ENCODE measurements at places on chromosomes 7 and 10.
A peak's percentile ranks its signal among the peaks of the same experiment; 100 is the strongest.

- peak; percentile 65 for DNase-seq
Measured at GRCh38 chr10:132550366-132551092, 12.9 kb downstream of the INPP5A start.

DNA sequence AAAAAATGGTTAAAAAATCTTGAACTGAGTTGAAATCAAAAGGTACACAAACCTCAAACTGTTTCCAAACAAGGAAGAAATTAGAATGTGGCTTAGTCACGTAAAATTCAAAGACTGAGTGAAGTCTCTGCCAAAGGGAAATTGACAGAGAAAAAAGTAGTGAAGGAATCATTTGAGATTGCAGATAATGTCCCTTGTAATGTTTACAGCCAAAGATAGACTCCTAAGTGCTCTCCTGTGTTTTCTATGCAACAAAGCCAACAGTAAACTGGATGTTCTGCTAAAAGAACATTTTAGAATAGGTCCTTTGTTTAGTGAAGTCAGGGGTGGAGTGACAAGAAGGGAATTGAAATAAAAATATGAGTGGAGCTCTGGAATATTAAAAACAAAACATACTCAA, 117.9 kb downstream of the ITGA8 start:
- DNase-seq = no peak

GRCh38 chr10:109587366-109587765, 335.9 kb downstream of the XPNPEP1 start:
- peak; percentile 15 for DNase-seq

GRCh38 chr7:5170251-5170650, 19.8 kb upstream of the WIPI2 start:
- no peak for DNase-seq

DNA sequence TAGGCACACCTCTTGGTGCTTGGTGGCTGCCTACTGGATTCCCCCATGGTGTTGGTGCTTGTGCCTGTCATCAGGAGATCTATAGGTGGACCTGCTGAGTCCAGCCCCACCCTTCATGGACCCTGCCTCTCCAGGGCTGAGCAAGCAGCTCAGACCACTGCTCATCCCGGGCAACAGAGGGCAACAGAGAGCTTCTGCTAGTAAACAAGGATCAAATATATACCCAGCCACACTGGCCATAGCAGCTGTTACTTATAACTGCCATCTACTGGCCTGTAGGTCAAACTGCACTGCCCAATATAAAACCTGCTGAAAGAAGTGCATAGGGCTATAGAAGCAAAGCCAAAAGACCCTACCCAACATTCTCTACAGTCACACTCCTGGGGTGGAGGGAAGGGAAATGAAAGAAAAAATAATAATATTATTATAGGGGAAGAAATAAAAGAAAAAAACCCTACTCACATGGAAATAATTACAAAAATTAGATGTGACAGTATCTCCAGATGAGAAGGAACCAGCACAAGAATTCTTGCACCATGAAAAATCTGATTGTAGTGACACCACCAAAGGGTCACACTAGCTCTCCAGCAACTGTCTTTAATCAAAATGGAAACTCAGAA, 54.9 kb upstream of the ZNF800 start:
- DNase-seq = peak; percentile 94

DNA sequence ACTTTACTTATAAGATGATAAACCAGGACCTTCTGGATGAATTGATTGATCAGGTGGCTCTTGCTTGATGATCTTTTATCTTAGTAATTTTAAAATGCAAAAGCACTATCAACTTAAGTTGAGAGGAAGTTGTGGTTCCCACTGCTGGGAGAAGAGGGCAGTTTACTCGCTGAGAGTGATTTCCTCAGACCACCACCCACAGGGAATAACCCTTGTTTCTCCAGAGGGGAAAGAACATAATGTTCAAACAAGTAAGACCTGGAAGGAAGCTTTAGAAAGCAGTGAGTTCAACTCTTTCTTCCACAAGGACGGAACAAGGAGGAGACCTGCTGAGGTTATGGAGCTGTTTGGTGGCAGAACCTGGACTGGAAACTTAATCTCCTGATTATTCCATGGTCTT, 138.7 kb downstream of the FAM204A start:
- DNase-seq = no peak

DNA sequence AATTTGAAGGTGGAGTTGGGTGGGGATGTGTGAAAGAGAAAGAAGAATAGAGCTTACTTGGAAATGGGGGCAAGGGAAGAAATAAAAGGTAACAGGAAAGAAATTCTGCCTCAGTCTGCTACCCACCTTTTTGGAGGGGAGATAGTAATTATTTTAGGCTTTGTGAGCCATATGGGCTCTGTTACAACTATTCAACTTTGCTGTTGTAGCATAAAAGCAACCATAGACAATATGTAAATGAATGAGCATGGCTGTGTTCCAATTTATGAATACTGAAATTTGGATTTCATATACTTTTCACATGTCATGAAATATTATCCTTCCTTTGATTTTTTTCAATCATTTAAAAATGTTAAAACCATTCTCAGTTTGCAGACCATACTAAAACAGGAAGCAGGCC, 176.9 kb downstream of the HPSE2 start:
- no peak for DNase-seq

DNA sequence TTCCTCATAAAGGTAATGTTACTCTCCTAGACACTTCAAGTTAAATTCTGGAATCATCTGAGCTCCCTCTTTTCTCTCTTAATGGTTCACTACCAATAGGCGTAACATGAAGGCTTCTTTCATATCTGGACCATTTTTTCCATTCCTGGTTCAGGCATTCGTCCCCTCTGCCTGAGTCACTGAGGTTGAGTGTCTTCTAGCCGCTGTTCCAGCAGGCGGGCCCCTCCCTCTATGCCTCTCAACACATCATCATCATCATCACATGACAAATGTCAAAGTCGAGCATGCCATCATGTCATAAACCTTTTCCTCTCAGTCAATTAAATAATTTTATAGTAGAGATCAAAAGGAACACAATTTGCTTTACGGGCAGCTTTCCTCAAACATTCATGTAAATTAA, 168.9 kb upstream of the ASAH2 start:
- DNase-seq = no peak

DNA sequence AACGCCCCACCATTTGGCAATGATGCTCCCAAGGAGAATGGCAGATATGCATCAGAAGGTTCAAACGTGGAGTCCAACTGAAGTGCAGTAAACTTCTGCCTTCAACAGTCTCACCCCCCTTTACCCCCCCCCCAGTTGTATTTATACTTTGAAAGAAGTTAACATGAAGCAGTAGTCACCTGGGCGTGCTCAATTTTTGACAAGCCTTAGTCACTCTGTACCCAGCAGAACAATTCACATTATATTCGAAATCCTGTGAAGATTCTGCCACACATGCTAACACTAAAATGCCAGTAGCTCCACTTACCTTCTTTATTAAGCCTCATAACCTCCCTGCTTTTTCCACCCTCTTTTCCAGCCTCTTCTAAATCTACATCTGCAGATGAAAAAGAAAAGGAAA, 894 bp downstream of the ATXN7L1 start:
- DNase-seq = no peak

DNA sequence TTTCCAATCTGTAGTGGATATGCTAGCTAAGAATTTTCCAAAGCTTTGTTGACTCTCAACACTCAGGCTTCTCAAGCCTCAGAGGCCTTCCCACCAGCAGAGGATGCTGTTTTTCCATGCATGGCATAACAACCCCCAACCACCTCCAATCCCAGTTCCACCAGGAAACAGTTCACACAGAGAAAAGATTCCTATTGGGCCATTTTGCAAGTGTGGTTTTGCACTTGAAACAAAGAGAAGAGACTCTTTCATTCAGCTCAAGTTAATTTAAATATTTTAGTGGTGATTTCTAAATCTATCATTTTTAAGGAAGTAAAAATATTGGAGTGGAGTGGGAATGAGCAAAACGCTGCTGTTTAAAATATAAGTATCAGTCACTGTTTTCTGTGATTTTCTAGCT, 105.6 kb upstream of the COL1A2 start:
- peak; percentile 94 for DNase-seq

DNA sequence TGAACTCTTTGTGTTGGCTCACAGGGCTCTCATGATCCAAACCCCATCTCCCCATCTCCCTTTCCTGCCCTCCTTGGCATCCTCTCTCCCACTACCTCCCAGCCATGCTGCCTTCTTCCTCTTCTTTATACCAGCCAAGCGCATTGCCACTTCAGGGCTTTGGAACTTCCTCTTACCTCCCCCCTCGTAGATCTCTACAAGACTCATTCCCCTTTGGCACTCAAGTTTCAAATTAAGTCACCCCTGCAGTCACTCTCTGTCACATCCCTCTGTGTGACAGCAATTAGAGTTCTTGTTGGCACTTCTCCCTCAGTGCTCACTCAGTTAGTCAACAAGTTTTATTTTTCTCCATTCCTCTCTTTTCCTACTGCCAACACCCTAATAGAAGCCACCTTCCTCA, 20.8 kb upstream of the NRP1 start:
- DNase-seq = no peak

- no peak for DNase-seq
Measured at GRCh38 chr7:129489491-129489890, 12.8 kb upstream of the SMKR1 start.

DNA sequence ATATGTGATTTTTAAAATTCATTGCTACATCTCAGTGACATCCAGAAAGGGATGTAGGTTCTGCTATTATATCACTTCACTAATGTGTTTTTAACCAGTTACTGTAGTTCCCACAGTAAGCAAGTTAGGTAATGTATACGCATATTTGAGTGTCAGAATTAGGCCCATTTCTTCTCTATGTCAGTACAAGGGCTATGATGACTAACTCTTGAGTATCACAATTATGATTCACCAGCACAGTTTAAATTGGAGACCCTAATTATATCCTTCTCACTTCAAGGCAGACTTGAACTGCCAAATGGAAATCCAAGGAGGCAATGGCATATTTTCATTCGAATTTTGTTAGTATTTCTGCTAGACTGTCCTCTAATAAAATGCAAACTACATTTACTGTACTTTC, 23.6 kb downstream of the BZW2 start:
- DNase-seq = no peak

DNA sequence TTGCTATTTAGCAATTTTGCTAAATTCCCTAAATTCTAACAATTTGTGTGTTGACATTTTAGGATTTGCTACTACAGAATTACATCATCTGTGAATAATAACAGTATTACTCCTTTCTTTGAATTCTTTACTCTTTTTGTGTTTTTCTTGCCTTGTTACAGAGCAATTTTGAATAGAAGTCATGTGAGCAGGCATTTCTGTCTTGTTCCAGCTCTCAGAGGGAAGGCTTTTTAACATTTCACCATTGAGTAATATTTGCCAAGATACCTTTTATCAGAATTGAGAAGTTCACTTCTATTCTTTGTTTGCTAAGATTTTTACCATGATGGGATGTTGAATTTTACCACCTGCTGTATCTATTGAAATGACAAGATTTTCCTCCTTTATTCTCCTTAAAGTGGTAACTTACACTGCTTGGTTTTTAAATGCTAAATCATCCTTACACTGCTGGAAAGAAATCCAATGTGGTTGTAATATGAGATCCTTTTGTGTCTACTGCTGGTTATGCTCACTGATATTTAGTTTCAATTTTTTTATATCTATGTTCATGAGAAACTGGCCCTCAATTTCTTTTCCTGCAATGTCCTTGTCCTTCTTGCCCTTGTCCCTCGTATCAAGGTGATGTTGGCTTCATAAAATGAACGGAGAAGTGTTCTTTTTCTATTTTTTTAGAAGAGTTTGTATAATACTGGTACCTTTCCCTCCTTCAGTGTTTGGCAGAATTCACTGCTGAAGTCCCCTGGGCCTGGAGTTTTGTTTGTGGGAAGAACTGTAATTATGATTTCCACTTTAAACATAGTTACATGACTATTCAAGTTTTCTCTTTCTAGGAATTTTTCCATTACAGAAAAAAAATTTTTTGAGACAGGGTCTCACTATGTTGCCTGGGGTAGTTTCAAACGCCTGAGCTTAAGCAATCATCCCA, 50.3 kb upstream of the ATP6V0A4 start:
- no peak for DNase-seq

DNA sequence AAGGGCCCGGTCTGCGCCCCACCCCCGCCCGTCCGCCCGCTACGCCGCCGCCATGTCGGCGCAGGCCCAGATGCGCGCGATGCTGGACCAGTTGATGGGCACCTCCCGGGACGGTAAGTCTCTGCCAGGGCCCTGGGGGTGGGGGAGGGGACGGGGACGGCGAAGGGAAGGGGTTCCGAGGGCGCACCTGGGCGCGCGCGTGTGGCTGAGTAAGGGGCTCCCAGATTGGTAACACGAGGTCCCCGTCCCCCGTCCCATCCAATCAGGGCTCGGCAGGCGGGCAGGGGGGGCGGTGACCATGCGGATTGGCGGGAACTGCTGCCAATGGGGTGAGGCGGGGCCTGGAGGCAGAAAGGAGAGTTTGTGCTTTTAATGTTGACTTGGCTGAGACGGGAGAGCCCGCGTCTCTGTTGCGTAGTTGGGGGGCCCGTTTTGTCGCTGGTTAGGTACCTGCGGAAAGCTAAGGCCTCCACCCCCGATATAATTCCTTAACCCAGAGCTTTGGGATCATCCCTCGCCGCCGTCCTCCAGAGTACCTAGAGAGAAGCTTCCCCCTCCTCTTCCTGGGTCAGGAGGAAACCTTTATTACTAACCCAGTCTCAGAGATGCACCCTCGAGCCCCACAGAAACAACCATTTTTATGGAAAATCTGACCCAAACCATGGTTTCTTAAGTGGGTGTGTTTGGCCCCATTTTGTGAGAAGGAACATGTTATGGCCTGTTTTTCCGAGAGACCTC, 685 bp downstream of the LUC7L2 start:
- peak; percentile 99 for DNase-seq

GRCh38 chr10:113743594-113743993, 7.9 kb upstream of the PLEKHS1 start:
- no peak for DNase-seq

DNA sequence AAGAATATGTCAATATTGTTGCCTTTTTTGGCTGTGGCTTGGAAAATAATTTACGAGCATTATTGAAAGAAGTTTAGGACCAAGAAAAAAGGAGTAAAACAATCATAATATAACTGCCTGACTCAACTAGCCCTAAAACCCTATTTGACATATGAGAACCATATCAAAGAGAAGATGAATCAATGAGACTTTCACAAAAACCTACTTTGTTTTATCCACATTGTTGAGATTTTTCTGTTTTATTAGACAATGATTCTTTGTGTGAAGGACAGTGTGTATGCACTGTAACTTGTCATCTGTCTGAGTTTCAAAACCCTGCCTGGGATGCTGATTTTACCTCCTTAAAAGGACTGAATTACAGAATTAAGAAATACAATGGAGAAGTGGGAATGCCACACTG, 19.0 kb downstream of the SOSTDC1 start:
- DNase-seq = no peak

DNA sequence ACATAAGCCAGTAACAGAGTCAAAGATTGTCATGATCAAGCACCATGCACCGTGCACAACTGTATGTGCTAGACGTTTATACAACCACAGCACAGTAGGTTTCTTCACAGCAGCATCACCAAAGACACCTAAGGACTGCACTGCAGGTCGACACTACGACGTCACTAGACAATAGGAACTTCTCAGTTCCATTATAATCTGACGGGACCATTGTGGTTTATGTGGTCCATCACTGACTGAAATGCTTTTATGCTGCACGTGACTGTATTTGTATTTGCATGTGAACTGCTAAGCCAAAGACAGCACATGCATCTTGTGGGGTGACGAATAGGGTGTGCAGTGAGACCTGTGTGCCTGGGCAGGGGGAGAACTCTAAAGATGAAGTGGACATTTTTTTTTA, 164.9 kb downstream of the PARD3 start:
- DNase-seq = no peak

- DNase-seq = no peak
Measured at GRCh38 chr10:23418051-23418681, 20.7 kb upstream of the OTUD1 start.
